ELR (cell line): ENCODE measurements at places on chromosomes 7 and 10.
A peak's percentile ranks its signal among the peaks of the same experiment; 100 is the strongest.

- no peak for DNase-seq
Observed at GRCh38 chr7:131219312-131220041, 108.2 kb upstream of the MKLN1 start.

- DNase-seq, result peak; percentile 79
Observed at GRCh38 chr10:126433351-126433750, 45.1 kb upstream of the ADAM12 start.

- DNase-seq, result peak; percentile 8
Observed at GRCh38 chr10:11719496-11720259, 22.5 kb upstream of the ECHDC3 start.

DNA sequence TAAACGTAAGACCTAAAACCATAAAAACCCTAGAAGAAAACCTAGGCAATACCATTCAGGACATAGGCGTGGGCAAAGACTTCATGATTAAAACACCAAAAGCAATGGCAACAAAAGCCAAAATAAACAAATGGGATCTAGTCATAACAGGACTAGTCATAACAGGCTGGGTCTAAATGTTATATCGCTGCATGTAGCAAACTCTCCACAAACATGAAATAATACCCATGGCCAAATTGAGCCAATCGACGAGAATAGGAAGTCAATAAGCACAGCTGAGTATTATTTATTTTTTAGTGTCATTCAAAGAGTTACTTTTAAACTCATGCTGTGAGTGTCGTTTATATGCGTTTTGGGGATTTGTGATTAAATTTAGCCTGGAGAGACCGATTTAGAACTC is 225.1 kb downstream of the TFEC start:
- DNase-seq, result no peak

DNA sequence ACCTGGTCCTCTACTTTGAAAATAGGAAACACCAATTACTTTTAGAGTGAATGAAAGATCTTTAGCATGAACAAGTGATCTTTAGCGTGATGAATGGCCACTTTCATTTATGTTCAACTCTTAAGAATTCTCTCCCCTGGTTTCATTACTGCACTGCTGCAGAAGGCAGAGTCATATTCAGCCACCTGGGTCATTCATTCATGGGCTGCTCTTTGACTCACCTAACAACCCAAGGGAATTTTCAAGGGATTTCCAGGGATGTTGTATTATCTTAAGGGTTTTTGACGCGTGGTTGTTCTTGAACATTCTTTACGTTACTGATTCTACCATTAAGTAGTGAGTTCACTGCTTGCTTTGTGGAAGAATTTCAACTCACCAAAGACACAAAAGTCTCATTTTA is 87.3 kb upstream of the STK17A start:
- no peak for DNase-seq

GRCh38 chr7:116265881-116266280 is 55.5 kb downstream of the TES start:
- DNase-seq, result peak; percentile 53

DNA sequence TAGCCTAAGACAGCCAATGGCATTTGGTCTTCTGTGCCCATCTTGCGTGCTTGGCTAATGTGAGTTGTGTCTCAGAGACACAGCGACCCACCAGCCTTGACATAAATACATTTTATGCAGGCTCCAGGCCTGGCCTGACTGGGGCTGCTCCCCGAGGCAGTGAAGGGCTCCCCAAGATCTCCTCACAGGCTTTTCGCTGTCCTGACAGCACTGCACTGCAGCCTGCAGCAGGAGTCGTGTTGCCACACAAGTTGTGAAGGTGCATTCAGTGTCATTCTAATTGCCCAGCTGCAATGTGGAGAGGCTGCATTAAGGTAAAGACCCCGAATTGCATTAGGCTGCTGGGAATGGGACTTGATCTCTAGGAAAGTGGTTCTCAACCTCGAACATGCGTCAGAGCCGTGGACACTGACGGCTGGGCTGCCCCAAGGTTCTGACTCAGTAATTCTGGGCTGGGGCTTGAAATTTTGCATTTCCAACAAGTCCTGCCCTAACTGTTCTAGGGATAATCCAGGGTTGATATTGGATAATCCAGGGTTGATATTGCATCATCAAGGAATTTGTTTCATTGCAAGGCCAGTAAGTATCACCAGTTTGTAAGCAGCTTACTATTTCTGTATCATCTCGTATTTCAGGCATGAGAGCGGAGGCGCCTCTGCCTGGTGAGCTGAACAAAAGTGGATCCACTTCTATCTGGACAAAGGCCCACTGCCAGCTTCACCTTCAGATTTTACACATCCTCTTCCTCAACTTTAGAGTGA is 108.7 kb upstream of the INSIG1 start:
- peak; percentile 40 for DNase-seq

DNA sequence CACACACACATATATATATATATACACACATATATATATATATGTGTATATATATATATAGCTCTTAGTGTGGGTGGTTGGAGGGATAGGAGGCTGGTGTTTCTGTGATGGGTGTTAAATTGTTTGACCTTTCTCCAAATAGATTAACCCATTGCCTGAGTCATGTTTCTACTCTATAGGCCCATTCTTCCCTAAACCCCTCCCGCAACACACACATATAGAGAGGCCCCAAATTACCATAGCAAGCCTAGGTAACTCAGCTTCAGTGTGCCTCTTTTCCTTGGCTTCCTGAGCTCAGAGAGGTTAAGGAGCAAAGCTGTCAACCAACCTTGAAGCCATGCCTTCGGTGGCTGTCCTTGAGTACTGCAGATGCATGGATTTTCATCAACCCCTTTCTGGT is 98.7 kb upstream of the ADO start:
- DNase-seq, result no peak

GRCh38 chr10:4242561-4243035 is 457.6 kb upstream of the KLF6 start:
- DNase-seq, result peak; percentile 87
